ENCODE measurements at places on chromosomes 2 and 18. TPM values are rescaled to one million over a fixed set of nuclear protein-coding genes. Genes with fewer than 3 reads are reported as not detected.

M1AP gene
- not detected for total RNA-seq

SNTG2 gene
- total RNA-seq = 2.0 TPM

PDE11A gene
- total RNA-seq = 1.8 TPM

SH3RF3 gene
- 1.3 TPM for total RNA-seq

SH3BP4 gene
- 41.8 TPM for total RNA-seq

DPYSL5 gene
- total RNA-seq = not detected

EMILIN1 gene
- 8.4 TPM for total RNA-seq

GRCh38 chr2:231563378-231563961 is 29.2 kb upstream of the TEX44 start:
- peak; percentile 32 for DNase-seq

GRCh38 chr2:170408461-170409163 is 230.7 kb downstream of the MYO3B start:
- DNase-seq = no peak

DNA sequence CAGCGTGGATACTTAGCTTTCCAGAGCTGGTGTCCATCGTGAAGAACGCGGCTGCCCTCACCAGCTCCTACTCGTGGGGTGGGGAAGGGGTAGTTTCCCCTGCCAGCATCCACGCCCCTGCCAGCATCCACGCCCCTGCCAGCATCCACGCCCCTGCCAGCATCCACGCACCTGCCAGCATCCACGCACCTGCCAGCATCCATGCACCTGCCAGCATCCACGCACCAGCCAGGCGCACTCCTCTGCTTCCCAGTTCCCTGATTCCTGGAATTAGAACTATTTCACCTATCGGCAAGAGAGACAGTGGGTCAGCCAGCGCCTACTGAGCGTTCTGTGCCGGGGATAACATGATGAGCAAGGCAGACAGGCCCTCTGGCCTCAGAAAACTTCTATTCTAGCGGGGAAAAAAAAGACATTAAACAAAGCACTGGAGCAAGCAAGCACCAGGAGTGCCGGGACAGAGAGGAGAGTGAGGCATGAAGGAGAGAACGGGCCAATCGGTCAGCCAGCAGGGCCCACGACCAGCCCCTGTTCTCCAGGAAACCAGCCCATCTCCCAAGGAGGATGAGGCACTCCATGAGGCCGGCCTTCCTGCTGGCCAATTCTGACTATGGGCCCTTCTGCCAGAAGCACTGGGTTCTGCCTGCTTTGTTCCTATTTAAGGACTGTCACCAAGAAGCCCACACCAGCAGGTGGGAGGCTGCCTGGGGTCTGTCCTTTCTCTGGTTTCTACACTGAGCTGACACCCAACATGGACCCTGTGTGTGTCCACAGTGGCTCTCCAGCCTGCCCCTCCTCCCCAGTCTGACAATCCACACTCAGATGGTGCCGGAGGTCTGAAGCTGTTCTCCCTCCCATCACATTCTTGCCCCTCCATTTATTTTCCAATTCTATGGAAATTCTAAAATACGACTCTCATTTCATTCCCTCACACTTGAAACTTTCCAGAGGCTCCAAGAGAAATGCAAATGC is 78.4 kb upstream of the SALL3 start:
- no peak for DNase-seq

DNA sequence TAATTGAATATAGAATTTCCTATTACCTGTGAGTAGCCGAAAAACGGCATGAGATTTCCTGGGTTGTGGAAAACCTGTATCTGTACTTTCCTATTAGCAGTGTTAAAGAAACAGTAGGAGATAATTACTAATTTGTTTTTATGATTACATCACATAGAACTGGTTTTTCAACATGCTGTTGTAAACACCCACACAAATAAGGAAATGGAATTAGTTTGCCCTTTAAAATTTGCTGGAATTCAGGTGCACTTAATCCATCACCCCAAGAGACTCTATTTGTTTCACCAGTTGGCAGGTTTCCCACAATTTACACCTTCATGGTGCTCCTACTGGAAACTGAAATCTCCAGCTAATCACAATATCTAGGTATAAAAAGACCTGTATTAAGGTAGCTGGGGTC is 274.1 kb upstream of the SLC8A1 start:
- no peak for DNase-seq

DNA sequence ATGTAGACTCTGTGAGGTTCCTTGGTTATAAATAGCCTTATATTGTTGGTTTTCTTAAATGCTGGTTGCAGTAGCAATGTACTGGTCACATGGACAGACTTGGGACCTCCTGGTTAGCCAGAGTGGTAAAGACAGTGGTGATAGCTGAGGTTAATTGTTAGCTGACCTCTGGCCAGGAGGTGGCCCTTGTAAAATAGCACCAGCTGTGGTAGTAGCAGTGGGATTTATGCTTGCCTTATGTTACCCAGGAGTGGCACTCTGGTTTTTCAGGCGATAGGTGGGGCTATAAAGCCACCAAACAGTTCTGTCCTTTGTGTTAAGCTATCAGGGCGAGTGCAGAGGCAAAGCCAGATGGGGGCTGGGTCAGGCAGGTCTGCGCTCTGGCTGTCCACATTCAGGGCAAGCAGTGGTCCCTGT is 94.8 kb upstream of the SRD5A2 start:
- no peak for DNase-seq

DNA sequence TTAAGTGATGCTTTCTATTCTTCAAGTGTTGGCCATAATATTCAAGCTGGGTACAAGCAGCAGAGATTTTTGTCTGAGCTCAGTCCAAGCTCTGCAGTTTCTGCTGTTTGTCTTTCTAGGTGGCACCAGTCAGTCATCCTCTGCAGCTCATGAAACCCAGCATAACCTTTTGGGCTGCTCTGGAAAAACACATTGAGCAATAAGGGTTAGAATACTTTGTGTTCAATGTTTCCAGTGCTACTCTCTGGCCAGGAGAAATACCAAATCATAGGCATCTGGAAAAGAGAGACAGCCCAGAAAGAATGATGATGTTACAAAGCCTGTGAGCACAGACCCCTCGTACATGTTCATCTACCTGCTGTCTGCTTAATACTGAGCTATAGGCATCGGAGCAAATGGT is 19.5 kb upstream of the WIPF1 start:
- DNase-seq = no peak

GRCh38 chr2:36634981-36635597 is 37.1 kb upstream of the FEZ2 start:
- no peak for DNase-seq
